ENCODE measurements at places on chromosomes 5 and 9.

DNA sequence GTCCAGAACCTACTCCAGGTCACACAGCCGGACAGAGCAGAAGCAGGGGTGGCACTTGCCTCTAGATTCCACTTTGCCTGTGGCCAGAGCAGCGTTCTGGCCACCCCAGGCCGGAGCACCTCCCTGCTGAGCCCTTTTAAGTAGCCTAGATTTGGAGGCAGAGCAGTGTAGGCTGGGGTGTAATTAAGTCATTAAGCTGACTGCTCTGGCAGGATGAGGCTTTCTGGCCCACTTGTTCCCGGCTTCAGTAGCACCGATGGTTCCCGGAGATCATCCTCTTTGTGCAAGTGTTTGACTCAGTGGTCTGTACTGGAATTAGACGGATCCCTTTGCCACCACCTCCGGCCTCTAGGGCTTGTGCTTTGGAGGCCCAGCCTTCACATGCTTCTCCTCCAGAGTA lies 281.9 kb upstream of the ANKRD55 start:
- DNase-seq: no peak

DNA sequence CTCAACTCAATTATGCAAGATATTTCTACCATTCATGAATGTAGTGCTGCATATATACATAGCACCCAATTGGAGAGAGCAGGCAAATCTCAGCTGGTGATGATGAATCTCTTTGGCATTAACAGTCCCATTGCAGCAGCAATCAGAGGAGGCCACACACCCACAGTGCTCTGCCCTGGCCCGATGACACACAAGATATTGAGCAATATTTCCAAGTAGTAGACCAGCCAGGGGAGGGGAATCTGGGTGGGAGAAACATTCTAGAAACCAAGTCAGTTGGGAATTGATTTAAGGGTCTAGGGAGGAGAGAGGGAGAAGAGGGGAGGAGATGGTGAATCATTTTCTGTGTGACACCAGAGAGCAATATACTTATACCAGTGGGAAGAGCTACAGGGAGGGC lies 14.9 kb upstream of the C5orf63 start:
- peak; percentile 99 for DNase-seq

GRCh38 chr5:14872070-14872989 lies 752 bp upstream of the ANKH start:
- peak; percentile 61 for DNase-seq

- DNase-seq: peak; percentile 18
Observed at GRCh38 chr9:85332487-85332886, 409.3 kb downstream of the AGTPBP1 start.

DNA sequence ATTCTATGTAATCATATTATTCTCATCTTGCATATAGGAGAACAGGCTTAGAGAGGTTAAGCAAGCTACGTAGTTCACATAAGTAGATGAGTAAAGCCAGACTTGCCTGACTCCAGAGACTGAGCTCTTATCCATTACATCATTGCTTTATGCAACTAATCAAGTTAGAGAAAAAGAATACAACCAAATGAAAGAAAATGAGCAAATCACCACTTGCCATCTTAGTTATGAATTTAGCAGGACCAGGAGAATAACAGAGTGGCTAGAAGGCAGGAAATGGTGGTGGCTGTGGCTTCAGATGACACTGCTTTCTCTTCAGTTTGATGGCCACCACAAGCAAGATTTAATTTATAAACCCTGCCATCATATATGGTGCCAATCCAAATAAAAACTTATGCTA lies 26.6 kb downstream of the POC5 start:
- no peak for DNase-seq

DNA sequence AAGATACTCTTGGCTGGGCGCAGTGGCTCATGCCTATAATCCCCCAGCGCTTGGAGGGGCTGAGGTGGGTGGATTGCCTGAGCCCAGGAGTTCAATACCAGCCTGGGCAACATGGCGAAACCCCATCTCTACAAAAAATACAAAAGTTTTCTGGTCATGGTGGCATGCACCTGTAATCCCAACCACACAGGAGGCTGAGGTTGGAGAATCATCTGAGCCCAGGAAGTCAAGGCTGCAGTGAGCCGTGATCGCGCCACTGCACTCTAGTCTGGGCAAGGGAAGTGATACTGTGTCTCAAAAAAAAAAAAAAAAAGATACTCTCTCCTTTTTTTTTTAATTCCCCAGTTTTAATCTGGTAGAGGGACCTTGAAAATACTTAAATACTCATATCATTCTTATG lies 15.0 kb downstream of the ANKRD33B start:
- no peak for DNase-seq

GRCh38 chr9:137738703-137739102 lies 119.9 kb downstream of the EHMT1 start:
- DNase-seq: no peak

GRCh38 chr5:104556957-104557356 lies 994.4 kb upstream of the NUDT12 start:
- no peak for DNase-seq

GRCh38 chr9:114989600-114990410 lies 59.4 kb upstream of the TNFSF8 start:
- no peak for DNase-seq

DNA sequence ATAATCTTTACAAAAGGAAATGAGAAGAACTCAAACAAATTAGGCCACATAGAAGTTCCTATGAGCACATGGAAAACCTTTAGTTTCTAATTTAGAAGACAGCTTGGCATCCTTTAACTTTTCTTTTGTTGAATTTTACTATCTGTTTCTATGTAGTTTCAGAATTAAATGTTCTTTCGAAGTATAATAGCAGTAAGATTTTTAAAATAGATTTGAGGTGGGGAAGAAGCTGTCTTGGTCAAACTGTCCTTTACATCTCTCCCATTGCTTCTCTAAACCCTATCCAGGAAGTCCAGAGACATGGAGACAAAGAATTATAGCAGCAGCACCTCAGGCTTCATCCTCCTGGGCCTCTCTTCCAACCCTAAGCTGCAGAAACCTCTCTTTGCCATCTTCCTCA lies at the start of gene OR1L4:
Gene OR1L4, plus strand, starts transcription at position 301 of the 400 bp plus-strand sequence. Its CDS starts 0 bp downstream, at position 301.
- DNase-seq: no peak

DNA sequence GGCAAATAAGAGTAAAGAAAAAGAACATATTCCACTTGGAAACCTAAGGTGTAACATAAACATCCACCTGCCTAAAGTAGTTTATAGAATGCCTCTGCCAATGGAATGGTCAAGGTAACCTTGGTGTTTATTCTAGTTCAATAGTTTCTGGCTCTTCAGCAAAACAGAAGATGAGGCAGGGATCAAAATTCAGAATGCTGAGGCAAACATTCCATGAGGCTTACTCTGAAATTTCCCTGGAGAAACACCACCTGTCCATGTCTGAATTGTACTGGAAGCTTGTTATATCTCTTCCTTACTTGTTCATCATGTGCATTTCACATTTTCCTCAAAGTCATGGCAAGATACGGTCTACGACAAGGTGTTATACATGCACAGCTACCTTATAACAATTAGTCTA lies 1862.4 kb upstream of the ACO1 start:
- no peak for DNase-seq

DNA sequence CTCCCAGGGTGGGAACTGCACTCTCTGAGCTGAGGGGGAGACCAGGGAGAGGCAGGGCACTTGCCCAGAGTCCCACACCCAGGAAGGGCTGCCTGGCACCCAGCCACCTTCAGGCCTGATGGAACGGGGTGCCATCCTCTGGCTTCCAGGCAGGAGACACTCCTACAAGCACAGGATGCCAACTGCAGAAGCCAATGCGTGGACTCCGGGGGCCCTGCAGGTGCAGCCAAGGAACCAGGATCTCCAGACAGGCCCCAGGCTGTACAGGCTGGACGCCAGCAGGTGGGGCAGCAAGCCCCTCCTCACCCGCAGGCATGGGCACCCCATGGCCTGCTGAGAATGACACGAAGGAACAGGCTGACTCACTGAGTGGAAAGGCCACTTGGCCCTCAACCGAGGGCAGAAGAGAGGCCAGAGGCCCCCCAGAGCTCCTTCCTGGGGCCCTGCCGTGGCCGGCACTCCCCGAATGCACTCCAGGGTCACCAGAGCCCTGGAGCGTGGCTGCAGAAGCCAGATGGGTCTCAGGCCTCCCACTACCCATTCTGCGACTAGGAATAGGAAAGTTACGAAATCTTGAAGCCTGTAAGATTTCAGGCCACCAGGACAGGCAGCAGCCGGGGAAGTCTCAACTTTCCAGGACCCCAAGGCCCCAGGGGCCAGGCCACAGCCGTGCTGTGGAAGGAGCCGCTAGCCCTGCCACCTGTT lies 15.7 kb downstream of the NACC2 start:
- DNase-seq: no peak

GRCh38 chr5:156474251-156474650 lies 147.3 kb downstream of the SGCD start:
- DNase-seq: peak; percentile 62

GRCh38 chr5:3194271-3194670 lies 401.4 kb upstream of the IRX1 start:
- DNase-seq: no peak

GRCh38 chr5:39253196-39253595 lies 33.8 kb upstream of the FYB1 start:
- no peak for DNase-seq

DNA sequence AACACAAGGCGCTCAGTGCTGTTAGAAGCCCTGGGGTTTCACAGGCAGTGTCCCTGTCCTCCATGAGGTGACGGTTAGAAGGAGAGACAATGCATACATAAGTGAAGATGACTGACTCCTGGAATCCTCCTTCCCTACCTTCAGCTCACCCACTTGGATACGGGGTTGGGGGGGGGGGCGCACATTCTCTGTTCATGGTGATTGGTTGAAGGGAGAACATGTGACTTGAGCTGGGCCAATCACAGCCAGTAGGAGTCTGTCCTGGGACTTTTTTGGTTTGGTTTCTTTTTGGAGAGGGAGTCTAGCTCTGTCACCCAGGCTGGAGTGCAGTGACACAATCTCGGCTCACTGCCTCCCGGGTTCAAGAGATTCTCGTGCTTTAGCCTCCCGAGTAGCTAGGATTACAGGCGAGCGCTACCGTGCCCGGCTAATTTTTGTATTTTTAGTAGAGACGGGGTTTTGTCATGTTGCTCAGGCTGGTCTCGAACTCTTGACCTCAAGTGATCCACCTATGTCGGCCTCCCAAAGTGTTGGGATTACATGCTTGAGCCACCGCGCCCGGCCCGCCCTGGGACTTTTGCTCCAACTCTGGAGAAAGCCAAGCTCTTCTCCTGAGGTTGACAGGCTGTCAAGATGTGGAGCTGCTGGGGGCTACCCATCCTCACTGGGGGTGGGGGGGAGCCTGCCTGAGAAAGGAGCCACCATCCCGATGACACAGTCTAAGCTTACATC lies 30.8 kb downstream of the SH3PXD2B start:
- DNase-seq: no peak

DNA sequence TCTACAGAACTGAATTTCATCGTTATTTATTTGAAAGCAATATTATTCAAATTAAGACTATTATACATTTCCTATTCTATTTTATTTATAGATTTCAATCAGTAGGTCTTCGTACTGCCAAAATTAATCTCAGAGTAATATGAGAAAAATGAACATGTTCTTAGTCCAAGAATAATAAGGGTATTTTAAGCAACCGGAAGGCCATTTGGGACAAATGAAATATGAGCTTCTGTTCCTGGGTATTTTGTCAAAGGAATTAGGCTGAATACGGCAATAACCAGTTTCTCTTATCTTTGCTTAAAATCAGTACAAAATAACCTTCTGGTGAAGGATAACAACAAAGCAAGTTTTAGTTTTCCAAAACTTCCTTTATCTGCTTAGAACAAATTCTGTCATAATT lies 410.3 kb upstream of the PRR16 start:
- DNase-seq: peak; percentile 11

Measured in cardiac muscle cell (in vitro differentiated cells and primary cell).